CD4-positive, alpha-beta T cell treated with Interleukin-21 for 1 hour (primary cell): ENCODE measurements at places on chromosomes 3 and 15.

GRCh38 chr15:85692873-85693272 lies 101.9 kb downstream of the KLHL25 start:
- peak; percentile 81 for DNase-seq

DNA sequence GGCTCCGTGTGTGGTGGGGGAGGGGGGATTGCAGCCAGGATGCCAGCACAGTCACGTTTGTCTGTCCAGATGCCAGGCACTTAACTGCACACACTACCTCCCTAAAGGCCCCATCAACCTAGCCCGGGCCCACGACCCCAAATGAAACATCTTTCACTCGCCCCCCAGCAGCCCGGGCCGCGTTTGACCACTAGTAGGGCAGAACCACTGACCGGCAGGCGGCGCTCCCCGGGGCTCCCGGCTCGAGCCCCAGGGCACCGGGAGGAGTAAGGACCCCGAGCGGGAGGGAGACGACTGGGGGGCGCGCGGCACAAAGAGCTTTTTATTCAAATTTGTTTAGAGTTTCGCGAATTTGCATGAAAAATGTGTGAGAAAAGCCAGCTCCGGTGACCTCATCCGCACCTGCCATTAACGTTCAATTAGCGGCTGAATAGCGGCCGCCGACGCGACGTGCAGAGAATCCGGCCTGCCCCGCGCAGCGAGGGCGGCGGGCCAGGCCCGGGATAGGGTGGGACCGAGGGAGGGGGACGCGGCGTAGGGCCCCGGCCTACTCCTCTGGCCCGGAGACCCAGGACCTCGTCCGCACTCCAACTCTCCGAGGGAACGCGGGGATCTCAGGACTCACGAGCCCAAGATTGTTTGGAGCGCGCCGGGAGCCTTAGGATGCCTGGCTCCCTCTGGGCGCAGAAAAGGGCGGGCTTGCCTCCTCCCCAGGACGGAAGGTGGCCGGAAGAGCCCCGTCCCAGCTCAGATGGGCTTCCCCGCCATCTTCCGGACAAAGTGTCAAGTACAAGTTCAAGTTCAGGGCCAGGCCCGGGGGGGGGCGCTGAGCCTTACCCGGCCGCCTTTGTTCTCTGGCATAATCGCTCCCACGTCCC lies 64.9 kb upstream of the POLG start:
- peak; percentile 37 for DNase-seq

GRCh38 chr15:45101749-45102148 lies 12.2 kb downstream of the DUOX2 start:
- DNase-seq: no peak

DNA sequence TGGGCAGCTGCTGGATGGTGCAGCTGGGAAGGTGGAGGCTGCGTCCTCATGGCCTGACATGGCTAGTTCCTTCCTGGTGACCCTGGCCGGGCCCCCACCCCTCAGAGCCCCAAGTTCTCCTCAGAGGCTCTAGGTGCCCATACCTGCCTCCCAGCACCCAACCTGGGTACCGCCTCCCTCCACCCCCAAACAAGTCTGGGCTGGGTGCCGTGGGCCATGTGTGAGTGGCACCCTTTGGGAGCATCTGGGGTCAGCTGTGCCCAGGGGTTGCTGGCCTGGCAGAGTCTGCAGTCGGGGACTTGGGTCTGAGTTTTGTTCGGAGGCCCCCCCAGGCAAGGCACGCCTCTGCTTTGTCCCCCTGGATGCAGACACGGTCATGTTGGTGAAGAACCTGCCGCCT lies 10.5 kb downstream of the PLXNA1 start:
- DNase-seq: no peak

GRCh38 chr15:48644827-48645557 lies 517 bp downstream of the FBN1 start:
- DNase-seq: no peak

- no peak for DNase-seq
Observed at GRCh38 chr15:38690216-38690615, 125.6 kb upstream of the RASGRP1 start.

- no peak for DNase-seq
Observed at GRCh38 chr3:152126260-152126659, 142.5 kb upstream of the MBNL1 start.

GRCh38 chr3:73835945-73836344 lies 211.2 kb upstream of the PDZRN3 start:
- DNase-seq: no peak

DNA sequence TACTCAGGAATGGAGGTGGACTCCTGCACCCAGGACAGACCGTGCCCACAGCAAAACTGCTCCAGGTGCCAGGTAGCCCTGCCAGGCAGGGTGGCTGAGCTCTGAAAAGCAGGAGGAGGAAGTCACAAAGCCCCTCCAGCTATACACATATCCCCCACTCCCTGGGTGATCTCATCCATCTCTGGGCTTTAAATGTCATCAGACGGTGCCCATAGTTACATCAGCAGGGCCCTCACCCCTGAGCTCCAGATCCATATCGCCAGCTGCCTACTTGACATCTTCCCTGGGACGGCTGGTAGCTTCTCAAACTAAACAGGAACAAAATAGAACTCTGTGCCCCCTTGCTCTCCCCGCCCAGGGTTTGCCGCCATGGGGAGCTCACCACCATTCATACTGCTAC lies 87.7 kb downstream of the MEGF11 start:
- DNase-seq: no peak

- DNase-seq: no peak
Observed at GRCh38 chr3:53571264-53571663, 76.9 kb downstream of the CACNA1D start.

GRCh38 chr3:32623532-32623931 lies 52.9 kb upstream of the DYNC1LI1 start:
- no peak for DNase-seq

- DNase-seq: no peak
Observed at GRCh38 chr3:147554332-147554731, 145.2 kb downstream of the ZIC1 start.

GRCh38 chr3:53495520-53496391 lies 1.3 kb downstream of the CACNA1D start:
- no peak for DNase-seq

DNA sequence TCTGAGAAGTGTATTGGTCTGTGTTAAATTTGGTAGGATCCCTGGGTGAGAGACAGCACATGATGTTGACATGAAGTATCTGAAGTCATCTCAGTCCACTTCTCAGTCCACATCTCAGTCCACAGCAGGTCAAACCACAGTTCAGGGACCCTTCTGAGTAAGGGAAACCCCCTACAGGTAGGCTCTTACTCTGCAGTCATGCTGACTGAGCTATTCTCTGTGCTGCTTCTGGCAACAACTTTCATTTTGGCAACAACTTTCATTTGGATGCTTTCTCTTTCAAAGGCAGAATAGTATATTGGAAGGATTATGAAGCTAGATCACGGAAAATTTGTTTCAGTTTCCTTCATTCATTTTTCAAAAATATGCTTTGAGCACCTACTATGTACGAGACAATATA lies 178.2 kb upstream of the GOLIM4 start:
- no peak for DNase-seq

DNA sequence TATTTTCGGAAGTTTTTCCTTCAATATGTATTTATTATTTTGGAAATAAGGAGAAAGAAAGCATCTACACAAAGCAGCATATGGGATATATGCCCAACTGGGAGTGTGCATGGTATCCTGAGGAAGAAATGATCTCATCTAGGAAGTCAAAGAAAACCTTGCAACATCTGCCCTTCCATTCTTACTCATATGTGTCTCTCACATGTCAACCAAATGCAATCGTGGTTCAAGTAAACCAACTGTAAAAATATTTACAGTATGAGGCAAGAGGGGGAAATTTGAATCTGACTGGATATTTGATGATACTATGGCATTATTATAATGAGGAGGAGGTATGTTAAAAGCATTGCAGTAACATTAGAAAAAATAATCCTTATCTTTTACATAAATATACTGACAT lies 3.2 kb upstream of the SCG3 start:
- DNase-seq: no peak

GRCh38 chr15:40768521-40769273 lies 1.1 kb upstream of the C15orf62 start:
- DNase-seq: no peak

GRCh38 chr15:72790302-72790910 lies 6.8 kb upstream of the ADPGK start:
- no peak for DNase-seq

- DNase-seq: no peak
Observed at GRCh38 chr3:134665243-134665642, 14.4 kb upstream of the KY start.

- no peak for DNase-seq
Observed at GRCh38 chr3:59654123-59654479, 604.3 kb upstream of the CFAP20DC start.

GRCh38 chr3:67662733-67663132 lies 8.3 kb upstream of the SUCLG2 start:
- peak; percentile 52 for DNase-seq

GRCh38 chr3:164550857-164551256 lies 527.4 kb downstream of the SI start:
- no peak for DNase-seq

GRCh38 chr3:65728138-65728537 lies 310.6 kb downstream of the MAGI1 start:
- DNase-seq: no peak

GRCh38 chr15:76163457-76164295 lies 103.9 kb downstream of the TMEM266 start:
- no peak for DNase-seq

- no peak for DNase-seq
Observed at GRCh38 chr3:16478516-16478915, 35.0 kb downstream of the RFTN1 start.

- DNase-seq: no peak
Observed at GRCh38 chr3:97896129-97896528, 74.3 kb downstream of the CRYBG3 start.

DNA sequence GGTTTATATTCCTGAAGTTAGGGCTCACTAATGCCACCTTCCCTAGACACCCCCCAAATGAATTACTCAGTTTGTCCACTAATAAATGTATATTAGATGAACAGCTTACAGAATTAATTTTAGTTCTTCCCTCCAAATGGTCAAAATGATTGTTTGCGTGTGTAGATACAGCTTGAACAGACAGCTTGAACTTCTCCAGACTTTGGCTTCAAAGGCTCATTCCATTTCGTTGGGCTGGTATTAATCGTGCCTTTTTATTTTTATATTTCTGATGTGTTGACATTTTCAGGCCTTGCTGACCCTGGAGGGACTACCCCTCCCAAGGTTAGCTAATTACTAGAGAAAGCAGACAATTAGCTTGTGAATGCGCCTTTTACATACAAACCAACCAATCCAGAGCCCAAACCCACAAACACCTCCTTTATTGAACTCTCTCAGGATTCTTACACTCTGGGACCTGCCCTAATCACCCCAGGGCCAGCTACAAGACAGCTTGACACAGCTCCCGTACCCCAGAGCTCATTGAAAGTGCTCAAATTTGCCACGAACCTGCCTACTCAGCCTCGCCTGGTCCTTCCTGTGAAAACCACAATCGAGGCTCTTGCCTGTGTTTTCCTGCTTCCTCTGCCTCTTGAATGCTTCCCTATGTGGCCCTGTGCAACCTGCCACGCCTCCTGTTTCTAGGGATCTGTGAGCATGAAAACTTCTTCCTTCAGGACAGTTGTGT lies 40.3 kb downstream of the RPL22L1 start:
- no peak for DNase-seq

DNA sequence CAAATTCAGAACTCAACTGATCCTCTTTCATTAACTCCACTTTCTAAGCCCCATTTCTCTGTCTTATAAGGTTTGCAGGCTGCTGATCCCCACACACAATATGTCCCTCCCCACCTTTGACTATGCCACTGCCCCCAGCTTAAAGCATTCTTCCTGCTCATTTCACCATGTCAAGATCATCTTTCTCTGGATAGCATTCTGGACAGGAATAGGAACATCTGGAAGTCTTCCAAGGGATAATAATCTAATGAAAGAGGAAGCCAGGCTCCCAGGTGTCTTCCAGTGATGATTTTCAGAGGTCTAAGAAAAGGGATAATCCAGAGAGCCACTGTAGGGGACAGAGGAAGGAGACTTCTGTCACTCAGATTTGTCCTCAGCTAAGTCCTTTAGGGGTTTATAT lies 54.6 kb upstream of the GALNT15 start:
- DNase-seq: no peak

GRCh38 chr15:61524086-61524485 lies 295.0 kb upstream of the RORA start:
- DNase-seq: no peak

DNA sequence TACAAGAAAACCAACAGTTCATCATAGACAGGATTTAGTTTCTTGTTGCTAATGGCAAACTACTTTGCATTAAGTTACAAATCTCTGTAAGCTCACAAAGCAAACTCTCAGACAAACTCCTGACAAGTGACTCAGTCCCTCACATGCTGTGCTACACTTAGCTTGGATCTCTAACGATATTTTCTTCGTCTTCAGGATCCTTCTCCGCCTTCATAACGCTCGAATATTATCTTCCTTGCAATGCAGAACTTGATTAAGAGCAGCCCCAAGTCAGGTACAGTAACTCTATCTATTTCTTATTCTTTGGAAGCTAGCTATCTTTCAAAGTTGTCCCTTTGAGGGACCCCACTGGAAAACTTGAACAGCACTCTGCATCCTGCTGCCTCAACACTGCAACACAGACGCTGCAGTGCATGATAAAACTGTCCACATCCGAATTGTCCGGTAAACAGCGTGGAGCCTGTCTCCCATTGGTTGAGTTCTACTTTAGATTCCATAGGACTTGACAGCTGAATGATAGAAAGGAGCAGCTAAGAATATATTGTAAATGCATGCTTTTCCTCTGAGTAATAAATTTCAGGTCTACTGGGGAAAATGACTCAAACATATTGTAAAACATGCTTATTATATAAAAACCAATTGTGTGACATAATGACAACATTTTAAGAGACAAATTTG lies 61.3 kb downstream of the UACA start:
- no peak for DNase-seq

- DNase-seq: no peak
Observed at GRCh38 chr15:51355096-51355495, 13.6 kb downstream of the GLDN start.

GRCh38 chr3:63961891-63962290 lies 49.7 kb upstream of the SCAANT1 start:
- peak; percentile 80 for DNase-seq
